ENCODE measurements at places on chromosomes 3 and 15. TPM values are rescaled to one million over a fixed set of nuclear protein-coding genes. Genes with fewer than 3 reads are reported as not detected.

The ARPP19 gene
- 143 TPM for total RNA-seq

The MEX3B gene
- 1.4 TPM for total RNA-seq

GRCh38 chr3:196670339-196670738 is 30.8 kb downstream of the NRROS start:
- H3K27ac ChIP-seq = peak overlapping the region; percentile 51
- no peaks in the 10 kb centered on the region for H3K27me3 ChIP-seq

DNA sequence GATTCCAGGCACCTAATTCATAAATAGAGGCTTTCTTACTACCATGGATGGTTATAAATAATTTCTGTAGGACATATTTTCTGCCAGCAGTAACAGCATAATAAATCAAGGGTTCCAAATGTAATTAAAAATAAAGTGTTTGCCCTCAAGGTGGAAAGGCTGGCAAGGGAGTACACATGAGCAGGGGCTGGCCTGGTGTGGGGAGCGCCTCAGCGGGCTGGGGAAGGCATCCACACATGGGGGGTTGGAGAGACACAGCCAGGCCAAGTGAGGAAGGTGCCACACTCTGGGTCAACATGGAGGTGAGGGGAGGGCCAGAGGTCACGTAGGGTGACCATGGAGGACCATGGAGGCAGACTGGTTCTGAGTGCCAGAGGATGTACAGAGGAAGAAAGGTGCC is 65.8 kb upstream of the OCA2 start:
- H3K27ac ChIP-seq = peak overlapping the region; percentile 82
- peaks cover 7% of the 10 kb centered on the region for H3K36me3 ChIP-seq
- H3K27me3 ChIP-seq = no peaks in the 10 kb centered on the region
- no peak overlapping the region for H3K4me3 ChIP-seq
- H3K4me1 ChIP-seq = no peaks in the 10 kb centered on the region
- DNase-seq = no peak

- H3K27ac ChIP-seq = no peak overlapping the region
- H3K4me3 ChIP-seq = no peak overlapping the region
- no peaks in the 10 kb centered on the region for H3K36me3 ChIP-seq
- H3K4me1 ChIP-seq = no peaks in the 10 kb centered on the region
- H3K27me3 ChIP-seq = no peaks in the 10 kb centered on the region
- DNase-seq = no peak
Observed at GRCh38 chr3:188901126-188901525, 270.6 kb upstream of the TPRG1 start.

- H3K36me3 ChIP-seq = no peaks in the 10 kb centered on the region
- H3K27me3 ChIP-seq = peaks cover 18% of the 10 kb centered on the region
- DNase-seq = no peak
- H3K27ac ChIP-seq = no peak overlapping the region
- H3K4me1 ChIP-seq = peaks cover 13% of the 10 kb centered on the region
Observed at GRCh38 chr15:75695220-75695619, 17.4 kb downstream of the CSPG4 start.

GRCh38 chr3:183745300-183746098 is 47.9 kb downstream of the YEATS2 start:
- DNase-seq = no peak
- H3K36me3 ChIP-seq = peaks cover 16% of the 10 kb centered on the region
- H3K27me3 ChIP-seq = no peaks in the 10 kb centered on the region
- H3K4me1 ChIP-seq = no peaks in the 10 kb centered on the region

GRCh38 chr15:69161079-69161877 is 843 bp downstream of the GLCE start:
- H3K36me3 ChIP-seq = peaks cover 2% of the 10 kb centered on the region
- DNase-seq = peak; percentile 24
- H3K27ac ChIP-seq = peak overlapping the region; percentile 85
- peaks cover 15% of the 10 kb centered on the region for H3K4me1 ChIP-seq
- H3K27me3 ChIP-seq = peaks cover 8% of the 10 kb centered on the region

Data from activated T-cell treated with anti-CD3 and anti-CD28 coated beads, Interleukin-2, amount 50 U/mL, for 72 hours (primary cell).